ENCODE measurements at places on chromosomes 11 and 22.

DNA sequence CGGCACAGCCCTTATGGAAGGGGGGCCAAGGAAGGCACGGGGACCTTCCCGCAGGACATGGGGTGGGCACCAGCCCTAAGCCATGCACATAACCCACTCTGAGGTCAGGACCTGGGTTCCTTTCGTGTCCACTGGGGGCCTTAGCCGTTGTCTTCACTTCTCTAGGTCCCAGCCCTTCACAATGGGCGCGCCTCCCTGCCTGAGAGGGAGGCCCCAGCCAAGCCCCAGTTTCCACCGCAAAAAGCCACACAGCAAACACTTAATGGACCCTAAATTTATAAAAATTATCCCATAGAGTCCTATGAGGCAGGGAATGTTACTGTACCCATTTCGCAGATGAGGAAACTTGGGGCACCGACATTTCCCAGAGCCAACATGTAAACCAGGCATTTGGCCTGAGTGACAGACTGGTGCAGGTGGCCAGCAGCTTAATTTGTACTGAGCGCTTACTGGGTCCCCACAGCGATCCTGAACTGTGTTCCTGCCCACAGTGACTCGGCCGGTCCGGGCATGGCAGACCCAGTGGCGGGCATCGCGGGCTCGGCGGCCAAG is 1.2 kb downstream of the GAS2L1 start:
- peak; percentile 3 for DNase-seq

DNA sequence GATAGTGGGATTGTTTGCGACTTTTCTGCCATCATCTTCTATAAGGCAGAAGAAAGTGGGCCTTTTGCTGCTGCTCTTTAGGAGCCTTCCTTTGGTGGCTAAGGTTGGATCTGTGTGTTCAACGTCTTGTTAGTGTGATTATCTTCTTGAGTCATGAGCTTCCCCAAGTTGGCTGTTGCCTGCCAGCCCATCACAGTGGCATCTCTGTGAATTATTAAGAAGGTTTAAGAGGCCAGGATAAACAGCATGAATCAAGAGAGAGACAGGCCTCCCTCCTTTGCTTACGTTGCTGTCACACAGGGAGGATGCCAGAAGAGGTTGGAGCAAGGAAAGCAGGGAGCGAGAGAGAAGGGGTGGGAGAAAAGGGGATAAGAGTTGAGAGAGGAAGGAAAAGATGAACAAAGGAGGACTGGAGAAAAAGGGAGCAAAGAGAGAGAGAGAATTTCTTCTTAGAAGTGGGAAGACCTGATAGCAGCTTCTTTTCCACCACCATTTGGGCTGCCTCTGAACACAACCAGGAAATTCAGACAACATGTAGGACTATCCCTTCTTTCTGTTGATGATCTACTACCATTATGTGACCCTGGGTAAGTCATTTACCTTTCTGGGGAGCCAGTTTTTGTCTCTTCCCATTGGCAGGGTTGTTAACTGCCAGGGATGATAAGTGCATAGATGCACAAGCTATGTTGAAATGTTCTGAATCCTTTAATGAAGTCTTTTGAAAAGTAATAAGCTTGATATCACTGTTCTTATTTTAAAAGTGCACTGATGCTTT is 126.5 kb downstream of the NAV2 start:
- no peak for DNase-seq

GRCh38 chr11:45543808-45544422 is 121.5 kb downstream of the CHST1 start:
- DNase-seq: no peak

GRCh38 chr11:69812256-69812655 is 7.0 kb downstream of the FGF3 start:
- no peak for DNase-seq

GRCh38 chr11:85627332-85627997 is at the start of gene DLG2:
DLG2 (minus strand) TSS chr11:85627344.
- DNase-seq: no peak

DNA sequence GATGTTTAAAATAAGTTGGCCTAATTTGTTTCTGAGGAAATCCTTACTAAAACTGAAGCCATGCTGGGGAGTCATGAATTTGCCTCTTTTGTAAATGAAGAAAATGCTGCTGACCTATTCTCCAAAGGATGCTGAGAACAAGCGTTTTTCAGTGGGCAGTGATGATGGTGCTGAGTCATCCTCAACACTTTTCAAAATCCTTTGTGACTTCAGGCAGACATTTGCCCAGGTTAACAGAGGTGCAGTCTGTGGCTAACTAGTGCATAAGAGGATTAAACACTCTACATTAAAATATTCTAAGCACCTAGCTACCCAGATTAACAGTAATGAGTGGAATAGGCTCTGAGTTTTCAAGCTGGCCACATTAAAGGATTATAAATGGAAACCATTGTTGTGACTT is 509.0 kb downstream of the DLG2 start:
- DNase-seq: no peak

- no peak for DNase-seq
These were observed 20.1 kb downstream of the SUN2 start for GRCh38 chr22:38735465-38736256.

DNA sequence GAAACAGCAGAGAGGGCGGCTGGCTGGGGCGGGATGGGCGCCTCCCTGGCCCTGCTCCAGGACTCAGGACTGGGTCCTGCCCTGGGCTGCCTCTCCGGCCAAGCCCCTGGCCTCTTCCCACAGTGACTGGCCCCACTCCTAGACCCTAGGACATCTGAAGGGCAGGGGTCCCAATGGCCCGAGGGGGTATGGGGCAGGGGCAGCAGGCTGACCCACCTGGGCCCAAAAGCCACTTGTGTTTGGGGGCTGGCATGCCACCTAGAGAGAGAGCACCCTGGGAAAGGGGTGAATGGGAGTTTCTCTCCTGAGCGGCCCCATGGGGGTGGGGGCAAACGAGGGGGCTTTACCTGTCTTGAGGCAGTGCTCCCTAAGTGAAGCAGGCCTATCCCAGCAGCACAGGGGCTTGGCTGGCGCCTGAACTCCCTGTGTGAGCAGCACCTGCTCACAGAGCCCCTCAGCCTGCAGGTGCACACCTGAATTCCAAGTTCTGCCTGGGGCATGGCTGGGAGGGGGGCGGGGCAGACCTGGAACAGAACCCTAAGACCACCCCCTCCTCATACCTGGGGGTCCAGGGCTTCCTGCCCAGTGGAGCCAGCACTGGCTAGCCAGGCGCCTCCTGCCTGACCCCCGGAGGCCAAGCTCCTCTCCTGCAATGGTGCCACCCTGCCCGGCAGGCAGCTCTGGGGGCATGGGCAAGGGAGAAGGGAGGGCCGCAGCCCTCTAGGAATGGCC is 16.9 kb downstream of the DUSP8 start:
- DNase-seq: no peak

DNA sequence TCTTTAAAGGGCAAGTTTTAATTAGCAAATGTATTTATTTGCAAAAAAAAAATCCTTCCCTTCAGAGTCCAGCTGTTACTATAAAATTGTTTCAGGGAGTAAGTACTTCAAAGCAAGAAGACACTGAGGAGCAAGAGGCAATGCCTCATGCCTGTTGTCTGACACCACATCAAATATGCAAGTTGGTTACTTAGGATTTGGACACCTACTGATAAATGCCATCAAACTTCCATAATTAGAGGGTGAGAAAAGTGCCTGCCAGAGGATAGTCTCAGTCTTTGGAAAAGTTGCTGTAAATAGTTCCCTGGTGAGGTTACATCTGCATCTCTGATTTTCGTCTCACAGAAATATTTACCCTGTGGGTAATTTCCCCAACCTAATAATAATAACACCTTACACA is 4.1 kb upstream of the TENM4 start:
- DNase-seq: no peak

GRCh38 chr11:73233211-73233610 is 15.1 kb downstream of the P2RY2 start:
- DNase-seq: no peak

DNA sequence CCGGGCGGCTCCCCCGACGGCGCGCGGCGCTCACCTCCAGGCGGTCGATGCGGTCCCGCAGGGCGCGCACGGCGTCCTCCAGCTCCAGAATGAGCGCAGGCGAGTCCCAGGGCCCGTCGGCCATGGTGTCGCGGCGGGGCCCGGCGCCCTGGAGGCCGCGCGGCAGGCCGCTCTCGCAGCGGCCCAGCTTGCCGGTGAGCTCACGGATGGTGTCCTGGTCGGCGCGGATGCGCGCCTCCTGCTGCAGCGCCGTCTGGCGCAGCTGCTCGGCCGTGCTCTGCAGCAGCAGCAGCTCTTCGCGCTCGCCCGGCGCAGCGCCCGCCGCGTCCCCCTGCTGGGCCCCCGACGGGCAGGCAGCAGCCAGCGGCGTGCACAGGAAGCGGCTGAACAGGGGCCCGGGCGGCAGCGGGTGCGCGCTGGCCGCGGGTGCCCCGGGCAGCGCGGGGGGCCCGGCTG is 599 bp downstream of the NPTXR start:
- peak; percentile 61 for DNase-seq

GRCh38 chr22:49079027-49079725 is 748.5 kb downstream of the BRD1 start:
- DNase-seq: no peak

DNA sequence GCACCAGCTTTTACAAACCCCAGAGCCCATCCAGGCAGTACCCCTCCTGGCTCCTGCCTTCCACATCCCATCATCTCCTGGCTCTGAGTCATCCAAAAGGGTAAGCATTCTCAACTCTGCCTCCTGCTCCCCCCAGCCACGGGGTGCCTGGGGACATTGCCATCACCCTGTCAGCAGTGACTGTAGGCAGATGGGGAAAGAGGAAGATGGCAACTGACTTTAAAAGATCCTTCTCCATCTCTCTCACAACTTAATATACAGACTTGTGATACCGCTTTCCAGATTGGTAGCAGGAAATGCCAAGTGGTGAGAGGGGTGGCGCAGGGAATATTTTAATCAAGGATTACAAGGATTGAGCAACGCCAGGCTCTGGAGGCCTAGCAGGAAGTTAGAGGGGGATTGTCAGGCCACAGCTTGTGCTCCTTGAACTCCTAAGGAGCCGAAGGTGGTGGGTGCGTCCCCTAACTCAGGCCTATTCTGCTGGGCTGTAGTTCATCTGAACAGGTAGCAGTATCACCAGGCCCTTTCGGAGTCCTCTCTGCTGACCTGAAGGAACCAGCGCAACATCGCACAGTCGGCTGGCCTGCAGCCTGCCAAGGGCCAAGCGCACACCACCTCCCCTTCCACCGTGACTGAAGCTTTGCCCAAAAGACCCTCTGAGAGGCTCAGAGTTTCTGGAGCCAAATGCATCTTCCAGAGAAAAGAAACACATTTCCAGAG is 83.3 kb downstream of the ZC3H12C start:
- no peak for DNase-seq

GRCh38 chr11:8250434-8250833 is 13.2 kb downstream of the LMO1 start:
- DNase-seq: no peak

DNA sequence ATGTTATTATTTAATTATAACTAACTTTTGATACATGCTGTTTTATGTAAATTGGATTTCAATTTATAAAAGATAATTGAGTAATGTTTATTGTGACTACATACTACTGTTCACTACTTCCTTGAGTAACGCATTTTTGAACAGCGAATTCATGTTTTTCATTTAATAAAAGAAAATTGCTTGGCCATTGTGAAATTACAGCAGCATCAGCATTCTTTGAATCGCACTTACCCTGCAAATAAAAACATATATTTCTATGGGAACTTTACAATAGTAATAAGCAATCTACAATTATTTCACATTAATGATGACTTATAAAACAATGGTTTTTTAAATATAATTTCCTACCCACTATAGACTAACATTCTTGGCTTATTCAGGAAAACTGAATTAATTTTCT is 20.3 kb downstream of the OR5J2 start:
- DNase-seq: no peak

GRCh38 chr22:20151276-20151588 is 377 bp upstream of the CCDC188 start:
- no peak for DNase-seq

GRCh38 chr22:45497351-45498145 is 5.1 kb upstream of the FBLN1 start:
- no peak for DNase-seq

GRCh38 chr11:128735935-128736605 is 42.2 kb downstream of the FLI1 start:
- DNase-seq: peak; percentile 59

- DNase-seq: no peak
These were observed 56.1 kb upstream of the NARS2 start for GRCh38 chr11:78630561-78631303.

GRCh38 chr22:40180403-40180802 is 2.7 kb downstream of the TNRC6B start:
- DNase-seq: no peak

DNA sequence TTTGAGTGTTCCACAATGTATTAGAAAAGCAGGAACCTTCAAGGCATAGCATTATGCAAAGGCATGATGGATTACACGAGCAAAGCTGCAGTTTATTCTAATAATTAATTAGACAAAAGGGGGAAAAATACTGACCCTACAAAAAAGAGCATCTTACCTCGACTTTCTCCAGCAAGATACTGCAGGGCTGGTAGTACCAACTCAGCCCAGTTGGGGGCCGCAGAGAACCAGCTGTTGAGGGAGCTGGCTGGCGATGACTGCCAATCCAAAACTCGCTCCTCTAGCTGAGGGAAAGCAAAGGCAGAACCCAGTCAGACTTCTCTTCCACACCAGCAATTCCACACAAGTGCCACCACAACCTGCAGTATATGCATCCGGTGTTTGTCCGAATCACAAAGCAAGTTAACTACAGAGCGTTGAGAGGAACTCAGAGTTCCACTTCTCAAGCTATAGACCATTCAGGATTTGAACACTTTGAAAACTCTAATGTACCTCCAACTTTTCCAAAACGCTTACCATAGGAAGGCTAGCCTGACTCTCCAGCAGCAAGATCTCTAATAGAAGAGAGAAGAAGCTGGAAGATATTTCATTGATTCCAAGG is 13.7 kb downstream of the NFRKB start:
- DNase-seq: peak; percentile 59

DNA sequence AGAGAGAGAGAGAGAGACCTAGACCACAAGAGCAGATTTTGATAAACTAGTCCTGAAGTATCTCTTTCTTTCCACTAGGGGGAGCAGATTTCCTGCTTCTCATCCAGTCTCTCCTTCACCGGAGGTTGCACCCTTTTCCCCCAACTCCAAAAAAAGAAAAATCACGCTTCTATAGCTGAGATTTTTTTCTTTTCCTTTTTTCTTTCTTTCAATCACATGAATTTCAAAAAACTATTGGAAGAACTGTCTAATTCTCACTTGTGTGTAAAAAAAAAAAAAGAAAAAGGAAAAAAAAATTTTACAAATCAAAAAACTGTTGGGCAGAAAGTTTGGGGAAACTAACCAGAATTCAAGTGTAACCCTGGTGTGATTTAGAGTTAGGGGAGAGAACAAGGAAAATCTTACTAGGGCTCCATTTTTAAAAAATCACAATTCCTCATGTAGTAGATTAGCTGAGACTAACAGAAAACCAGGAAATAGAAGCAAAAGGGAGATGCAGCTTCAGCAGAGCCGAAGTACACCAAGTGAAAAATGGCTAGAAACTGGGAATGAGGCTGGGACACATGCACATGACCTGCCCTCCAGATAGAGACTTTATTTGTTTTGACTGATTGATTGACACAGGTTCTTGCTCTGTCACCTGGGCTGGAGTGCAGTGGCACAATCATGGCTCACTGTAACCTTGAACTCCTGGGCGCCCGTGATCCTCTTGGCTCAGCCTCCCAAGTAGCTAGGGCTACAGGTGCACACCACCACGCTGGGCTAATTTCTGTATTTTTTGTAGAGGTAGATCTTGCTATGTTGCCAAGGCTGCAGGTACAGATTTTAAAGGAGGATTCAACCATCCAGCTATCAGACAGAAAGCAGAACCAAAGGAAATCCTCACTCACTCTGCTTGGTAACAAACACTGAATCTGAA is 27.1 kb downstream of the SDHD start:
- peak; percentile 48 for DNase-seq
